NCI-H1092 (cell line): ENCODE measurements at places on chromosomes 6 and 20.

- DNase-seq: peak; percentile 11
Measured at GRCh38 chr6:108557494-108558371, 3.0 kb upstream of the FOXO3 start.

GRCh38 chr20:6940048-6940447 is 172.6 kb downstream of the BMP2 start:
- no peak for DNase-seq

DNA sequence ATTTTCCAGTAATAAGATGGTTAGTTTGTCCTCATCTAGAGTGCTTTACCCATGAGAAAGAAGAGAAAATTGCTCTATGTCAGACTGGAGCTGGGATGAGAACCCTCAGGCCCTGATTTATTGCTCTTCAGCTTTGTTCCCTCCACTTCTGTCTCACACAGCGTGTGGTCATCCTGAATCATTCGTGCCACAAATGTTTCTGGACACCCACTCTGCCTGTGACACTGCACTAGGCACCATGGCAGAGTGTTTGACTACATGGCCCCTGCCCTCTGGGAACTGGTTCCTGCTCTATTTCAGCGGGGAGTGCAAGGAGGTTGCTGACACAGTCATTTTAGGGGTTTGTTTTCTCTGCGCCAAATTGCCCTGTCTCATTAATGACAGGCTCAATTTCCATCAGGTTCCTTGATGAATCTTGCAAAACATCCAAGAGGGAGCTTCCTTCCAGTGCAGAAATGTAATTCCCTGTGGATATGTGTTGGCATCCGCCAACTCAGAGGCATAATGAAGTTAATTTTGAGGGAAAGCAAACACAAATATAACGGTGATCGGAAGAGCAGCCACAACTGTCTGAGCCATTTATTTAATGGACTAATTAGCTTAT is 207.5 kb downstream of the CLIC5 start:
- DNase-seq: no peak

DNA sequence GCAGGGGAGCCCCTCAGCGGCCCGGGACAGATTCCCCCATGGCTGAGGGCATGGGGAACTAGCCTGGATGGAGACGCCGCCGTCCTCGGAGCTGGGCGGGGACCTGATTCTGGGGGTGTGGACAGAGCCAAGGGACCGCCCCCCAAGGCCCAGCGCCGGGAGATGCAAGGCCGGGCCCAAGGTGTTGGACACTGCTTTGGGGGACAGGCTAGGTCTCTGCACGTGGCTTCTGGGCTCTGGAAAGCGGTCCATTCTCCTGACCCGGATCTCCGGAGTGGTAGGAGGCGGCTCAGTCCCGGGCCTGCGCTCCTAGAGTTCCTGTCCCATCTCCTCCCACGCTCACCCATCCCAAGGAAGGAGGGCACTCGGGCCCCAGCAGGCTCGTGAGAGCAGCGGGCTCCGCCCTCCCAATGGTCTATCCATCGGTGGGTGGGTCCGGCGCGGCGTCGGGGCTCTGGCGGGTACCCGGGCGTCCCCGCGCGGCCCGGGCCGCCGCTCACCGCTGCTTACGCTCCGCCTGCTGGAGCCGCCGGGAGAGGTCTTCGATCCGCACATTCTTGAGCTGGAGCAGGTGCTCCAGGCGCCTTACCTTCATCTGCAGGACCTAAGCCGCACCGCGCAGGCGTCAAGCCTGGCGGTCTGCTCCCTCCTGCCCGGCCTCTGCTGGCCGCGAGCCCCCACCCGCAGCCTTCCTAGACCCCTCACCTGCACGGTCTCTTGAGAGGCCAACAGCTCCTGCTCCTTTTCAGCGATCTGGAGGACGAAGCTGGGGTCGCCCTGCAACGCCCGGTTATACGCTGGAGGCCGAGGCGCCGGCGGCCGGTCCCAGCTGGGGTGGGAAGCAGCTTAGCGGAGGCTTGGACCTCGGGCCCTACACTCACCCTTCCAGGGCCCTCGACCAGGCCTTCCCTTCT is 3.3 kb downstream of the SPEF1 start:
- DNase-seq: no peak

GRCh38 chr6:147774856-147775255 is 266.4 kb downstream of the SAMD5 start:
- DNase-seq: no peak

DNA sequence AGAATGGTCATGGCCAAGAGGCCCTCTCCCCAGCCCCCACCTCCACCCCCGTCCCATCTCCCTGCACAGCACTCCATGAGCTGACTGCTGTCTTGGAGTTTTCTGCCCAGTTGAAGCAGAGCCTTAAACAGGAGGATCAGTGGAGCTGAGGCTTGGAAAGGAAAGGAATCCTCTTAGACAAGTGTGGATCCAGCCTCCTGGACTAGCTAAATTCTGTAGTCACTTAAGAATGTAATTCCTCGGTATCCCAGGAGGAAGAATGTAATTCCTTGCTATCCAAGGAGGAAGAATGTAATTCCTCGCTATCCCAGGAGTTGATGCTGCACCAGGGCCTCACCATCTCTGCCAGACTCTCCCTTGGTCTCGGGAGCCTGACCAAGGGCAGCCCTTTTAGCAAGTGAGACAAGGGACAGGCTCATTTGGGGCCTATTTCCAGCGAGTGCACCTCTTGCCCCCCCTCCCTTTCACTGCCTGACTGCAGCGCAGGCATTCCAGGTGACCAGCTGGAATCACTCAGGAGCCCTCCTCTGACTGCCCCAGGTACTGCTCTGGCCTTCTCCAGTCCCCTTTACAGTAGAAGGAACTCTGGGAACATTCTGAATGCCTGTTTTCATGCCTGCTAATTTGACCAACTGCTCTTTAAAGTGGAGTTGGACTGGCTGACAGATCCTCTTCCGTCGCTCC is 76.2 kb downstream of the TCP11 start:
- no peak for DNase-seq

DNA sequence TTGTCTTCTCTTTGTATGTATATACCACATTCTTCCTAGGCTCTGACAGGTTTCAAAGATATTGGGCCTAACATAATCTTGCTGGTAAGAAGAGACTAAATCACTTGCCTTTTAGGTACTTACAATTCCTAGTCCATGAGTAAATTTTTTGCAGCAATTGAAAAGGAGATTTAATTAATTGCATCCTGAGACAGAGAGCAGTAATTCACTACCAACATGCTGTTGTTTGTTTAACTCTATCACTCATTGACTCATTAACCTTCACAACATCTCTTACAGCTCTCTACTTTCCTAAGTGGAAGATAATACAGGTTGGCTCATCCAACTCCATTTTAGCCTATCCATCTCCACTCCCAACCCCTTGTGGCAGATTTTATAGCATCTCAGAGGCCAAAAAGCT is 280.4 kb downstream of the ALDH8A1 start:
- DNase-seq: no peak

GRCh38 chr20:61934716-61935530 is 130.8 kb downstream of the TAF4 start:
- DNase-seq: no peak

DNA sequence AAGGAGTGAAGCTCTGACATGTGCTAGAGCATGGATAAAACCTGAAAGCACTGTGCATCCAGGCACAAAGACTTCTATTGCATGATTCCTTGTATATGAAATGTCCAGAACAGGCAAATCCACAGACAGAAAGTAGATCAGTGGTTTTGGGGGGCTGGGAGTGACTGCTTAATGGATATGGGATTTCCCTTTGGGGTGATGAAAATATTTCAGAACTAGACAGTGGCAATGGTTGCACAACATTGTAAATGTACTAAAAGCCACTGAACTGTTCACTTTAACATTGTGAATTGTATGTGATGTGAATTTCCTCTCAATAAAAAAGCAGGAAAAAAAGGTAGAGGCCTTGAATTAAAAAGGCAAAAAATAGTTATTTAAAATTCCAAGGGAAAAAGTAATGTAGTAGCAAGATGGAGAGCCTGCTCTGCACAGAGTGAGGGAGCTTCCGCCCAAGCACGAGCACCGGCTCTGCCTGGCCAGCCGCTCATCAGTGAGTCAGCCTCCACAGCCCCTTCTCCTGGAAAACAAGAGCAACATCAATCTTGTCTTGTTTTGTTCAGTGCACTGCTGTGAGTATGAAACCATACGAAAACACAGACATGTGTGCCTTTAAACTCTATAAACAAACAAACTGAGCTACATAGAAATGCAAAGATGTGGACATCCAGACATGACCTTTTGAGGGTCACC is 74.6 kb upstream of the THBS2 start:
- no peak for DNase-seq

DNA sequence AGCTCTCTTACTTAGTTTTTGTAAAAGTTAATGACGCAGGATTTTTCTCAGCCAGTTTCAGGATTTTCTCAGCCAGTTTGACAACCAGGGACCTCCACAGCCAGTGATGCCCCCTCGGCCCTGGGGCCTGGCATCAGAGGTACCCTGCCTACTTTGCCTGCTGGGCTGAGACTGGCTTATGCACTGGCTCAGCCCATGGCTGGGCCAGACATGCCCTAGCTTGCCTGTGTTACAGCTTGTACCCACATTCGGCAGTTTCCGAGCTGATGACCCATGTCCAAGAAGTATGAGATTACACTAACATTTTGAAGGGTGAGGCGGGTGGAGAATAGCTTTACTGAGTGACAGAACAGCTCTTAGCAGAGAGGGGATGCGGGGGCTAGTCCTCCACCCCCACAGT is 406.1 kb upstream of the HSF2 start:
- no peak for DNase-seq

- no peak for DNase-seq
Measured at GRCh38 chr20:44247586-44248409, 690 bp downstream of the GDAP1L1 start.

- no peak for DNase-seq
Measured at GRCh38 chr6:107599043-107599442, 109.1 kb downstream of the SOBP start.

DNA sequence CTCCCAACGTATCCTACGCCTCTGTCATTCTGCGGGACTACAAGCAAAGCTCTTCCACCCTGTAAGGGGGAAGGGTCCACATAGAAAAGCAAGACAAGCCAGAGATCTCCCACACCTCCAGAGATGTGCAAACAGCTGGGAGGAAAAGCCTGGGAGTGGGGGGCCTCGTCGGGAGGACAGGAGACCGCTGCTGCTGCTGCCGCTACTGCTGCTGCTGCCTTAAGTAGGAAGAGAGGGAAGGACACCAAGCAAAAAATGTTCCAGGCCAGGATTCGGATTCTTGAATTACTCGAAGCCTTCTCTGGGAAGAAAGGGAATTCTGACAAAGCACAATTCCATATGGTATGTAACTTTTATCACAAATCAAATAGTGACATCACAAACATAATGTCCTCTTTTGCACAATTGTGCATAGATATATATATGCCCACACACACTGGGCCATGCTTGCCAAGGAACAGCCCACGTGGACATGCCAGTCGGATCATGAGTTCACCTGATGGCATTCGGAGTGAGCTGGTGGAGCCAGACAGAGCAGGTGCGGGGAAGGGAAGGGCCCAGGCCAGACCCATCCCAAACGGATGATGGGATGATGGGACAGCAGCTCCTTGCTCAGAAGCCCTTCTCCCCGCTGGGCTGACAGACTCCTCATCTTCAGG is 108.8 kb upstream of the RAB32 start:
- no peak for DNase-seq

DNA sequence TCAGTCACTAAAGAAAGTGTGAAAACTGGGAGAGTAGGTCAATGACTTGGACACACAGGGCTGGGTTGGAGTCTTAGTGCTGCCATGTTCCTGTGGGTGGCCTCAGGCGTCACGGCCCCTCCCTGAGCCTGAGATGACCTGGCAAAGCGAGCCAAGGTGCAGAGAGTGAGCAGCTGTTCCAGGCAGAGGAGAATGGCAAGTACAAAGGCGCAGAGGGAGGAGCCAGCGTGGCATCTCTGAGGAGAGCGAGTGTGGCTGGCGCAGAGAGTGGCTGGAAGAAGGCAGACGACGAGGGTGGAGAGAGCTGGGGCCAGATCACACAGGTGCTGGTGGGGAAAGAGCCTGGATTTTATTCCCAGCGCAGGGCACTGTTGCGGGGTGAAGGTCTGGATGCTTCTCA is 20.6 kb upstream of the CHMP4B start:
- DNase-seq: no peak

- no peak for DNase-seq
Measured at GRCh38 chr6:14231071-14231483, 113.5 kb downstream of the CD83 start.

DNA sequence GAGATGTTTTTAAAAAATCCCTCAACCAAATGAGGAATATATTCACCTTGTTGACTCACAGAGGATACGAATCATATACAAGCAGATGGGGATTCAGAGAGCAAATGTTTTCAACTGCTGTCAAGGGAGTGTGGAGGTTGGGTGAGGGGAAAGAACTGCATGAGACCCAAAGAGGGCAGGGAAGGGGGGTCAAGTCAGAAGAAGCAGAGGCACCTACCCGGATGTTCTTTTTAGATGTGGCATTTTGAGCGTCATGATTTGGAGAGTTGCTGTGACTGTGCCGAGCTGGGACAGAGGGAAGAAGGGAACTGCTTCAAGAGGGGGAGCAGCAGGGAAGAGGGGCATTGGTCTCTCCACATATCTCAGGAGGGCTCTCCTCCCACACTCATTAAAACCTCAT is 191.3 kb upstream of the PROKR2 start:
- no peak for DNase-seq

- DNase-seq: no peak
Measured at GRCh38 chr6:130466748-130467061, 100.9 kb downstream of the TMEM200A start.

- DNase-seq: no peak
Measured at GRCh38 chr6:23611776-23612381, 514.1 kb upstream of the NRSN1 start.

DNA sequence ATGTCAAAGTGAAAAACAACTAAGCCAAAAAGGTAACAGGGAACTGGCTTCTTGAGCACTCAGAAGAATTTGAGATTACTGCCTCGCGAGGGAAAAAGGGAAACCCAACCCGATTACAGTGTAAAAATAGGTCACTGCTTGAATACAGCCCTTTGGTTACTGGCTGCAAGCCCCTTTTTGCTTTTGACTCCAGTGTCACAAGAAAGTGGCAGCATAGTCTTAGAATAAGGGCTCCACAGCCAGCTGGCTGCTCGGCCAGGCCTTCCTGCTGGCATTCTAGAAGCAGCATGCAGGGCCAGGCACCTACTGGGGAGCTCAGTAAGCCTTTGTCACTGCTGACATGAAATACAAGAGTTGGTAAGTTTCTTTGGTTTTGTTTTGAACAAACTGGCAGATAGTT is 83.0 kb downstream of the ZHX3 start:
- DNase-seq: no peak

DNA sequence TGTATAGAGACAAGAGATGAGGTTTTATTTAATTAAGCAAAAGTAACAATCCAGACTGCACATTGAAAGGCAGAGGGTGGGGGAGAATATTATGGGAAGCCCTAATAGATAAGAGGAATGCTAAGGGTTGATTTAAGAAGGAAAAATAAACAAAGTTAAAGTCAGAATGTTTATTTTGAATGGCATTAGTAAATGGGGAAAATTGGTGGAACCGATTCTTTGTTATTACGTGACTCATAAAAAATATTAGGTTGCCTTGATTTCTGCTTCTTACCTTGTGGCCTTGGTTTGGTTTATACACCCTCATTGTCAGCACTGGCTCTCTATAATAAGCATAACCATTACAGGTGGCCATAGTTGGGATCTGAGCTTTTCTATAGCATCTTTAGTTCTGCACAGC is 674.8 kb upstream of the CITED2 start:
- DNase-seq: no peak

GRCh38 chr20:44850272-44850671 is 35.2 kb upstream of the YWHAB start:
- no peak for DNase-seq

GRCh38 chr6:150426198-150426597 is 57.4 kb downstream of the IYD start:
- DNase-seq: no peak

GRCh38 chr6:100482698-100483097 is 18.0 kb upstream of the SIM1 start:
- DNase-seq: no peak
